Esophagus muscularis mucosa (tissue), 4 donors: ENCODE measurements at places on chromosomes 11 and 22. TPM values are rescaled to one million over a fixed set of nuclear protein-coding genes. Genes with fewer than 3 reads are reported as not detected.

Gene MOV10L1
- 0.39 TPM for total RNA-seq

- H3K27ac ChIP-seq, result no peak overlapping the region
- no peak overlapping the region for H3K4me3 ChIP-seq
- no peaks in the 10 kb centered on the region for H3K4me1 ChIP-seq
- no peak for DNase-seq
Measured at GRCh38 chr22:47605441-47605840, 843.0 kb downstream of the TBC1D22A start.

Gene LAMTOR1
- total RNA-seq, result 86.8 TPM

DNA sequence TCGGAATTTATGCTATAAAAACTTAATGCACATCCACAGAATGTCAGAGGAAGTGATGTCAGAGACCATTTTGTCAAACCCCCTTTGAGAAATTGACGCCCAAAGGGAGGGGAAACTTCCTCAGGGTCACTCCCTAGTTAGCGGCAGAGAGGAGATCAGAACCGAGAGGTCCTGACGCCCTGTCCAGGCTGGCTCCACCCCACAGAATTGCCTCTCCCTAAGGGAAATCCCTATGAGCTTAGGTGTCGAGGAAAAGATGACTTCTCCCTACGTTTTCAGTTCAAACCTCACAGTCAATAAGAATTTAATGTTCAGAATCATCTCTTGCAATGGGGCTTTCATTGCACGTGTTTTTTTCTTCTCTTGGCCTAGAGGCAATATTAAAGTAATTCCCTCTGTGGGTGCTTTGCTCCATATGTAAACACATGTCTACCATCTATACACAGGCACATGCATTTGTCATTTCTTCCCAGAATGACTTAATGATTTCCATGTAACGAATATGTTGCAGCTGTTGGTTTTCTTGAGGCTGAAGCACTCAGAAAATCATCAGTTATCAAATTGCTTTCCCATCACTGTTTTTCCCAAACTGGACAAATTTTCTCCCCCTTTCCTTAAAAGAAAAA, 148.7 kb upstream of the TIMP3 start:
- peaks cover 11% of the 10 kb centered on the region for H3K4me1 ChIP-seq
- DNase-seq, result no peak
- H3K4me3 ChIP-seq, result no peak overlapping the region
- no peaks in the 10 kb centered on the region for H3K36me3 ChIP-seq
- H3K27ac ChIP-seq, result no peak overlapping the region

Gene ANKK1
- not detected for total RNA-seq

Gene IFITM2
- 185 TPM for total RNA-seq

- H3K4me3 ChIP-seq, result no peak overlapping the region
- no peaks in the 10 kb centered on the region for H3K36me3 ChIP-seq
- no peaks in the 10 kb centered on the region for H3K27me3 ChIP-seq
- no peak overlapping the region for H3K27ac ChIP-seq
Measured at GRCh38 chr11:94602430-94603372, 35.5 kb downstream of the PIWIL4 start.

- no peak for DNase-seq
- no peak overlapping the region for H3K4me3 ChIP-seq
- H3K4me1 ChIP-seq, result peaks cover 19% of the 10 kb centered on the region
- H3K36me3 ChIP-seq, result no peaks in the 10 kb centered on the region
- H3K27ac ChIP-seq, result peak overlapping the region; percentile 62
- no peaks in the 10 kb centered on the region for H3K27me3 ChIP-seq
Measured at GRCh38 chr11:130623670-130624668, 175.5 kb downstream of the ADAMTS15 start.
